Natural killer cell (primary cell): ENCODE measurements at places on chromosomes 2 and 18. TPM values are rescaled to one million over a fixed set of nuclear protein-coding genes. Genes with fewer than 3 reads are reported as not detected.
A peak's percentile ranks its signal among the peaks of the same experiment; 100 is the strongest.

GRCh38 chr2:142707318-142707717 is 170.1 kb upstream of the KYNU start:
- H3K4me1 ChIP-seq = no peaks in the 10 kb centered on the region
- H3K4me3 ChIP-seq = no peak overlapping the region
- H3K27ac ChIP-seq = no peak overlapping the region
- no peak for DNase-seq

- no peaks in the 10 kb centered on the region for H3K36me3 ChIP-seq
- DNase-seq = peak; percentile 42
- no peaks in the 10 kb centered on the region for H3K4me1 ChIP-seq
Observed at GRCh38 chr2:240913810-240914644, 7.9 kb downstream of the CROCC2 start.

DNA sequence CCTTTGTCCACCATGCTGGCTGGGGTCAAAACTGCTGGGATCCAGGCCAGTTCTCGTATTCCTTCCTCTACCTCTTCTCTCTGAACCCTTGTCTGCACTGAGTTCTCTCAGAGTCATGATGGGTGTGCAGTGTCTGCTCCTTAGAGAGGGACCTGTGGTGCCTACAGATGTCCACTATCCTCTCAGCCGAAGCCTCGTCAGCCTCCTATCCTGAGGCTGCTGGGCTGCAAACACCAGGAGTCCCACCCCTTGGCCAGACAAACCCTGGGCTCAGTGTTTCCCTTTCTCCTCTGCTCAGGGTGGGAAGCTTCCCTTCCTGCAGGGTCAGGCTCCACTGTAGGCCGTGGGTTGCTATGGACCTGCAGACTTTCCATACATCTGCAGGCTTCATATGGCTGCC is 2.3 kb downstream of the INPP5D start:
- H3K27ac ChIP-seq = peak overlapping the region; percentile 93
- peak overlapping the region; percentile 91 for H3K4me3 ChIP-seq
- peak; percentile 17 for DNase-seq
- H3K27me3 ChIP-seq = no peaks in the 10 kb centered on the region

DNA sequence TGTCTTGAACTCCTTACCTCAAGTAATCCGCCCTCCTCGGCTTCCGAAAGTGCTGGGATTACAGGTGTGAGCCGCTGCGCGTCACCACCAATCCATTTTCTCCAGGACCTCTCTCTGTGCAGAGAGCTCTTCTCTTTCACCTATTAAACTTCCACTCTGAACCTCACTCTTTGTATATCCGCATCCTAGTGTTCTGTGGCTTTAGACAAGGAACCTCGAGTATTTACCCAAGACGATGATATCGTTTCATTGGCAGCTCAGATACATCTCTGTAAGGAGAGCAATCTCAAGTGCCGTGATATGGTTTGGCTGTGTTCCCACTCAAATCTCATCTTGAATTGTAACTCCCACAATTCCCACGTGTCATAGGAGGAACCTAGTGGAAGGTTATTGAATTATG is 15.1 kb upstream of the WDR33 start:
- no peaks in the 10 kb centered on the region for H3K36me3 ChIP-seq
- peaks cover 28% of the 10 kb centered on the region for H3K4me1 ChIP-seq
- no peak for DNase-seq
- H3K27ac ChIP-seq = no peak overlapping the region

The AQP12B gene
- not detected for total RNA-seq

The MDH1B gene
- not detected for total RNA-seq
